ENCODE measurements at places on chromosomes 6 and 20.

DNA sequence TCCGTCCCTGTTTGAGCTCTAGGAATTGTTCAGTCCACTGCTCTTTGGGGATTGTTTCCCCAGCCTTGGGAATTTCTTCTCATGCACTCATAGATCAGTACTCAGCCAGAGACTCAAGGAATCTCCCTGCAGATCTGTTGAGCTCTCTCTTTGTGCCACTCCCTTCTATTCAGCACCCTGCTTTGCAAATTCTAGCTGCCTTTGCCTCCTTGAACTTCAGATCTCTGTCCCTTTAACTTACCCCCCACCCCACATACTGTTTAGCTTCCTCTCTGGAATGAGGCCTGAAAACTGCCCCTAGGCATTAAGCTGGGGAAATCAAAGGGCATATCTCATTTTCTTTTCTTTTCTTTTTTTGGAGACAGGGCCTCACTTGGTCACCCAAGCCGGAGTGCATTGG, 30.5 kb downstream of the QRSL1 start:
- DNase-seq: no peak

GRCh38 chr6:30006170-30007131, 54.6 kb upstream of the POLR1H start:
- DNase-seq: no peak

- DNase-seq: no peak
These were observed 85.8 kb downstream of the ZFP64 start for GRCh38 chr20:52105442-52106422.

GRCh38 chr6:45047573-45047972, 280.6 kb upstream of the RUNX2 start:
- DNase-seq: no peak

GRCh38 chr6:151288712-151289398, 49.1 kb downstream of the AKAP12 start:
- DNase-seq: no peak

DNA sequence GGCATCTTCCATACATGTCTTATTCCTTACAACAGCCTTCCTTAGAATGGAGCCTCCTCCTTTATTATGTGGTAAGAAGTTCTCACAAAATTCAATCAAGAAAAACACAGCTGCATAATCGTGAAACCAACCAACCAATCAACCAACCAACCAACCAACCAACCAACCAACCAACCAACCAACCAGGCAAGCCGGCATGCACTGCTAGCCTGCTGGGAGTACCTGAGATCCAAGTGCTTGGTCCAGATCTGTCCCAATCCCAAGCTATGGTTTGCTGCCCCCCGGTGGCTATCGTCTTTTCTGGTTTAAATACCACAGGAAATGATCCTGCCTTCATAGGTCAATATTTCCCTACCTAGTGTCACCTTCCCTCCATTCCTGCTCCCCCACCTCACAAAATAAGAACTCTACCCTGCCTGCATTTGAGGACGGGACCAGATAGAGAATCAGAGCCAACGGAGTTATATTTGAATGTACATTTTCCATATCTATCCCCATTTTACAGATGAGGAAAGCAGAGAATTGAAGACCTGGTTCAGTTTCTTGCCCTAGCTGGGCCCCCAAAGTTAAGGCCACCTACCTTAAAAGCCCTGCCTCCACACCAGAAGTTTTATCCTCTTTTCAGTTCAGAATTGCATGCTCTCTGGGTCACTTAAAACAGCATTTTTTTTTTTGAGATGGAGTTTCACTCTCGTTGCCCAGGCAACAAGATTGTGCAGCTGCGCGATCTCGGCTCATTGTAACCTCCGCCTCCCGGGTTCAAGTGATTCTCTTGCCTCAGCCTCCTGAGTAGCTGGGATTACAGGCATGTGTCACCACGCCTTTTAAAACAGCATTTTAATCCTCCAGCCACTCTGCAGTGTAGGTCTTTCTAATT, 27.1 kb downstream of the RAB44 start:
- DNase-seq: peak; percentile 35

DNA sequence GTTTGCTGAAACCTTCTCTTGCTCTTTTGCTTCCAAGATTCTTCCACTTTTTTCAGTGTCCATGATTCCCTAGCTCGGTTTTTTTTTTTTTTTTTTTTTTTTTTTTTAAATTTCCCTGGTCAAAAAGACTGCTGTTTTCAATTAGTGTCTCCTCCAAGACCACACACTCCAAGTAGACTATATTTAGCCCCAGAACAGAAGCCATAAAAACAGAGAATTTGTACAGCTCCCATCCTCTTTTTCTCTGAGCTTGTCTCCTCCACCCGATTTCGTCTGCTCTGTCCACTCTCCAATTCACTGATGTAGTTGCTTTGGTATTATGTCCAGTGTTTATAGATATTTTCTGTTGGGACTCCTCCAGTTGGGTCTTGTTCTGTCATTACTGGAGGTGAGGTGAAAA, 37.6 kb downstream of the RSPH3 start:
- no peak for DNase-seq

DNA sequence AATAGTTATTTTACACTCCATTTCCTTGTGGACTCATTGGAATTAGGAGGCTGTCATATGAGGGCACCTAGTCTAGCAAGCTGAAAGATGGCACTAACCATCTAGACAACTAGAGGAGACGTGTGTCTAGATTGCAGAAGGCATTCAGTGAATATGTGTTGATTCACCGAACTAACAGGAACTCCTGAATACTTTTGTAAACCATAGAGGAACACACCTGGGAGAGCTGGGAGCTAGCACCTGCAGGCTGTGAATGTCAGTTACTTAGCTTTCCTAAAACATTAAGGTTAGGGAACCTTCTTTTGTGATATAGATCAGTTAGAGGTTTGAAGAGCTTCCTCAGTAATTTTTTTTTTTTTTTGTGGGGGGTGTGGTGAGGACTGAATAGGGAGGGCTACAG, 7.7 kb downstream of the OPN5 start:
- no peak for DNase-seq

DNA sequence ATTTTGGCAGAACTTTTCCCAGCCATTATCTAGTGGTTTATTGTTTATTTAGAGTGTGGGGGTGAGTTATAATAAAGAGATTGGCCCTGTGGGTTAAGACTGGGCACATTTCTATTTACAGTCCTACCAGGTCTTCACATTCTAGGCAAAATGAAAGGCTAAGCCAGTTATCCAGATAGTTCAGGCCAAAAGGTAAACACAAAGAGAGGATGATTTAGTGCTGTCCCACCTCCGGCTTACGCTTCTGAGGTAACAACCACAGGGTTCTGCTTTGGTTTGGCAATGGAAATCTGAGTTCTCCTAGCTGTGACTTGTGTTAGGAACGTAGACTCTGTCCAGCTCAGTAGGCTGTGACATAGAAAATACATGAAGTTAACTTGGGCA, 50.3 kb upstream of the PTPRK start:
- DNase-seq: no peak

DNA sequence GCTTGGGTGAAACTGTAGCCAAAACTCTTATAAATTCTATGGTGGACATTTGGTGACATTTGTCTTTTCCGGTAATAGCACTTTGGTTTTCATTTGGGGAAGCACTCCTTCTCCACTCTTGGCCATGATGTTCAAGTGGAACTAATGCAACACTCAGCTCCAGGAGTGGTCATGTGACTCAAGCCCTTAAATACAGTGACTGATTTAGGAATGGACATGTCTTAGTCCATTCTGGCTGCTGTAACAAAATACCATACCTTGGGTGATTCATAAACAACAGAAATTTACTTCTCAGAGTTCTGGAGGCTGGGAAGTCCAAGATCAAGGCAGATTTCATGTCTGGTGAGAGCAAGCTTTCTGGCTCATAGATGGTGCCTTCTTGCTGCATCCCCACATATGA, 10.8 kb upstream of the FKBP1A start:
- no peak for DNase-seq

GRCh38 chr6:63683071-63683603, 47.5 kb downstream of the PHF3 start:
- DNase-seq: no peak

GRCh38 chr6:121614115-121614514, 178.7 kb downstream of the GJA1 start:
- DNase-seq: no peak

- DNase-seq: no peak
These were observed 139.2 kb upstream of the MMS22L start for GRCh38 chr6:97422171-97422570.

All from Kasumi-1 (cell line).